ENCODE measurements at places on chromosomes 16 and 17. TPM values are rescaled to one million over a fixed set of nuclear protein-coding genes. Genes with fewer than 3 reads are reported as not detected.
A peak's percentile ranks its signal among the peaks of the same experiment; 100 is the strongest.

GRCh38 chr17:36544044-36544306 is 744 bp upstream of the GGNBP2 start:
- H3K27me3 ChIP-seq = no peaks in the 10 kb centered on the region
- peak overlapping the region; percentile 70 for H3K4me3 ChIP-seq
- H3K27ac ChIP-seq = peak overlapping the region; percentile 99
- H3K4me1 ChIP-seq = peaks cover 45% of the 10 kb centered on the region
- H3K36me3 ChIP-seq = no peaks in the 10 kb centered on the region

- DNase-seq = no peak
- H3K27ac ChIP-seq = no peak overlapping the region
- H3K36me3 ChIP-seq = no peaks in the 10 kb centered on the region
- H3K4me1 ChIP-seq = no peaks in the 10 kb centered on the region
These were observed 36.0 kb upstream of the CCL1 start for GRCh38 chr17:34398990-34399389.

The KRT39 gene
- total RNA-seq = not detected

The TBC1D3L gene
- 20.1 TPM for total RNA-seq
